ENCODE measurements at places on chromosomes 7 and 10. TPM values are rescaled to one million over a fixed set of nuclear protein-coding genes. Genes with fewer than 3 reads are reported as not detected.

The CNNM1 gene
- total RNA-seq, result under 0.01 TPM

The CNTNAP2 gene
- not detected for total RNA-seq

The SFTPA1 gene
- not detected for total RNA-seq

The FXYD4 gene
- total RNA-seq, result not detected

The SVOPL gene
- not detected for total RNA-seq

The CNPY1 gene
- not detected for total RNA-seq

Data from bronchial smooth muscle cell (primary cell).